ENCODE measurements at places on chromosomes 3 and 15.

DNA sequence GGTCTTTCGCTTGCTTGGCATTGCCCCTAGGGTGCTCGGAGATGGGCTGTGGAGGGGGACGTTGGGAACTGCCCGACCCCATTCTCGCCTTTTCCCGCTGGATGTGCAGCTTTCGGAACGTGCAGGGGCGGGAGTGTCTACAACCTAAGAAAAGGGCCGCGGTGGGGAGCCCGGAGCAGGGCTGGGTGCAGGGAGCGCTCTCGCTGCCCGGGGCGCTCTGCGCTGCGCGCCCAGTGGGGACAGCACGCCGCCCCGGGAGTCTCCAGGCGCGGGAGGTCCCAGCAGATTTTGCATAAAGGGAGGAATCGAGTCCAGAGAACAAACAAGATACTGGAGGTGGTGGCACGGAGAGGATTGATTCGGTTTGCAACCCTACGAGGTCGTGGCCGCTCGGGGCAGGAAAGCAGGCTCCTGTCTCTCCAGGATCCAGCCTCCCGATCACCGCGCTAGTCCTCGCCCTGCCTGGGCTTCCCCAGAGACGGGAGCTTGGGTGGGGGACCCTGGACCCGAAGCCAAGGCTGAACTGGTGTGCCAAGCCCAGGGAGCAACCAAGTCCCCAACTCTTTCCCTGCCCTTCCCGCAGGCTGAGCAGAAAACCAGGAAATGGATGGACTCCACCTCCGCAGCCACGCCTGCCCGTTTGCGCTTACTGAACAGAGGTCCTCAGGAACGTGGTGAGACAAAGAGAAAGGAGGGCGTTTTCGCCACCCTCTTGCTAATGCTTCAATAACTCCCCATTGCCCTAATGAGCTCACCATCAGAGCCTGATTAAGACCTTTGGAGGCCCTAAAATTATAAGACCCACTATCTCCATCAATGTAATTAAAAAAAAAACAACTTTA, 59.7 kb downstream of the NOX5 start:
- DNase-seq, result peak; percentile 39

DNA sequence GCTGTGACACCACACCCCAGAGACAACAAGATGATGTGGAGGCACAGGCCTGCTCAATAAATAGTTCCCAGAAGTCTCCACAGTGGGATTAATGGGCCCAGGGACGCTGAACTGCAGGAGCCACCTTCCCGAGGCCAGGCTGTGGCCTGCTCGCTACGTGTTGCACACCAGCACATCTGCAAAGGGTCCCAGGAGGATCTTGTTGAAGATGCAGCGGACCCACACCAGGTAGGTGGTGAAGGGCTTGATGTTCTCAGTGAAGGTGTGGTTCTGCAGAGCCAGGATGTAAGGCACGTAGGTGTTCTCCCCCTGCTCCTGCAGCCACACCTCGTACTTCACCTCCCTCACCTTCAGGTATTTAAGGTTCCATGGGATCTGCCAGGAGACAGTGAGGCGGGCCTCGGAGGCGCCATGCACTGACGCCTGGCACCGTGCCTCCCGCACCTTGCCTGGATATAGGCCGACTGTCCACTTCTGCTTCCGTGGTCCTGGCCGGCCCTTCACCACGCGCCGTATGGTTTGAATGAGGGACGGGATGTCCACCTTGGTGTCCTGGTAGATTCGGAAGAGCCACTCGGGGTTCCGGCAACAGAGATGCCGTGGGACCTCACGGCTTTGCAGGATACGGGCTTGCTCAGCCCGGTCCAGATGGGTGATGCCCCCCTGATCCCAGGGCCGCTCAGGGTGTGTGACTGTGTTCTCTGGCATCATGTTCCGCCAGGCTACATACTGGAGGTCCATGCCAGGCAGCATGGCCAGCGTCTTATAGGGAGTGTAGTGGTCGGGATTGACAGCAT, 26.1 kb downstream of the POMGNT2 start:
- DNase-seq, result no peak

- no peak for DNase-seq
Observed at GRCh38 chr15:94258246-94258645, 26.9 kb downstream of the MCTP2 start.

GRCh38 chr3:124786511-124787241, 56.4 kb downstream of the UMPS start:
- DNase-seq, result no peak

Data from brain microvascular endothelial cell (primary cell).